ENCODE measurements at places on chromosomes 12 and 14. TPM values are rescaled to one million over a fixed set of nuclear protein-coding genes. Genes with fewer than 3 reads are reported as not detected.

The PLCZ1 gene
- polyA plus RNA-seq: not detected

The GYS2 gene
- not detected for polyA plus RNA-seq

The BCL7A gene
- polyA plus RNA-seq: 6.9 TPM

The LRFN5 gene
- polyA plus RNA-seq: 0.30 TPM

The LALBA gene
- not detected for polyA plus RNA-seq

The MYF5 gene
- not detected for polyA plus RNA-seq

The ENDOU gene
- 0.23 TPM for polyA plus RNA-seq

The LTBR gene
- 82.1 TPM for polyA plus RNA-seq

The RHEBL1 gene
- 0.63 TPM for polyA plus RNA-seq

The EVL gene
- 68.4 TPM for polyA plus RNA-seq

The SLC8A3 gene
- 0.38 TPM for polyA plus RNA-seq

The SDR9C7 gene
- not detected for polyA plus RNA-seq

The ARMH4 gene
- 0.11 TPM for polyA plus RNA-seq

The PTGER2 gene
- 0.49 TPM for polyA plus RNA-seq

The TPH2 gene
- not detected for polyA plus RNA-seq

The GARIN6 gene
- polyA plus RNA-seq: not detected

The CLEC2A gene
- not detected for polyA plus RNA-seq

The SLC6A12 gene
- polyA plus RNA-seq: 4.8 TPM

The MEG3 gene
- polyA plus RNA-seq: 1,023 TPM

The RTL1 gene
- polyA plus RNA-seq: 0.80 TPM

The DEGS2 gene
- 1.9 TPM for polyA plus RNA-seq

The EIF2S3B gene
- polyA plus RNA-seq: 0.46 TPM

The TROAP gene
- polyA plus RNA-seq: 0.46 TPM

The PZP gene
- 0.38 TPM for polyA plus RNA-seq

The ZNF385A gene
- 2.8 TPM for polyA plus RNA-seq

The CYP46A1 gene
- polyA plus RNA-seq: 5.2 TPM

The MSI1 gene
- polyA plus RNA-seq: 3.0 TPM

The SUOX gene
- 15.4 TPM for polyA plus RNA-seq

The FAM186B gene
- 0.65 TPM for polyA plus RNA-seq

The SLC6A15 gene
- polyA plus RNA-seq: not detected

The RASSF8 gene
- polyA plus RNA-seq: 4.3 TPM

The LRRC10 gene
- polyA plus RNA-seq: not detected

The LBHD2 gene
- not detected for polyA plus RNA-seq

The CFAP251 gene
- 5.8 TPM for polyA plus RNA-seq

The UBR7 gene
- polyA plus RNA-seq: 10.1 TPM

The IL22 gene
- not detected for polyA plus RNA-seq

The BAZ2A gene
- 58.0 TPM for polyA plus RNA-seq

The REP15 gene
- 1.1 TPM for polyA plus RNA-seq

All from pancreas (tissue), 10 donors.